ENCODE measurements at places on chromosomes 1 and 21.

GRCh38 chr1:77015748-77016341 lies 148.6 kb downstream of the ST6GALNAC5 start:
- no peak for DNase-seq

DNA sequence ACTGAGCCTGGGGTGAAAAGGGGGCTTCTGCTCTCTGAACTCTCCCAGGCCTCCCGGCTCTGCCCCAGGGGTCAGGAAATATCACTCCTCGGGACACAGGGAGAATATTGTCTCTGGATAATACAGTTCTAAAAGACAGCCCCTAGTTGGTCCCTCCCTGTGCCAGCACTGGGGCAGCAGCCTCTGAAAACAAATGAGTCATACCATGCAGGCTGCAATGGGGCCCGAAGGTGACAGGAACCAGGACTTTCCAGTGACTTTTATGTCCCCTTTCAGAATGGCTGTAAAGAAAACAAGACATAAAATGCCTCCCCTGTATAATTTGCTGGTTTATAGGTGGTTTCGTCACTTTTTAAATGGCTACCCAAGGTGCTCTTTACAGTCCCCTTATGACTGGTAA lies 360.0 kb downstream of the NPHP4 start:
- no peak for DNase-seq

- DNase-seq = no peak
Measured at GRCh38 chr1:164567774-164568173, 8.8 kb downstream of the PBX1 start.

DNA sequence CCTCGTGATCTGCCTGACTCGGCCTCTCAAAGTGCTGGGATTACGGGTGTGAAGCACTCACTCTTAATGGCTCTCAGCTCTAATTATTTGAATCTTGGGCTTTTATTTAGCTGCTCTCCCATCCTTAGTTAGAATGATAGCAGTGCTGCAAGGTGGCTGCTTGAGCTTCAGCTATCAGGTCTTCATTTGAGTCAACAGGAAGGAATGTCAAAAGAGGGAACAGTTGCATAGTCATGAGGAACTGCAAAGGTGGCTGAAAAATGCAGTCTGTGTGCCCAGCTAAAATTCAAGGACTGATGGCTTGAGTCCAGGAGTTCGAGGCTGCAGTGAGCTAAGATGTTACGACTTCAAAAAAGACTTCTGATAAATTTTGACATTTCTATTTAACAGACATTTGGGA lies 55.6 kb downstream of the UCK2 start:
- no peak for DNase-seq

DNA sequence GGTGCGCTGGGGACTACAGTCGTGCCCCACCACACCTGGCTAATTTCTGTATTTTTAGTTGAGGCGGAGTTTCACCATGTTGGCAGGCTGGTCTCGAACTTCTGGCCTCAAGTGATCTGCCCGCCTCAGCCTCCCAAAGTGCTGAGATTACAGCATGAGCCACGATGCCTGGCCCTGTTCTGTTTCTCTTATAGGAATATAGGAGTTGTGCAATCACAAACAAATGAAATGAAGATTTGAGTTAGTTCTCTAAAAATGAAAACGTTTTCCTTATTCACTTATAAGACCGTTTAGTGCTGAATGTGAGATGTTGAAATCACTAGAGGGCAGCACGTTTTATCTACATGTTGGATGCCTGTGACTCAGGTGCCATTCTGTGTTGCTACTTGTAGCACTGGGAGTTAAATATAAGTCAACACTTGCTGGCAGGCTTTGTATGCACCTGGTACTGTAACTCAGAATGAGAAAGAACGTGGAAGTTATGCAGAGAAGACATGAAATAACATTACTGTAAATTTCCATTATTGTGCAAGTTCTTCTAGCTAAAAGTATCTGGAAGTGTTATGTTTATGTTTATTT lies 45.8 kb downstream of the MIGA1 start:
- DNase-seq = peak; percentile 8

- DNase-seq = no peak
Measured at GRCh38 chr21:44758141-44758561, 43.5 kb downstream of the UBE2G2 start.

- no peak for DNase-seq
Measured at GRCh38 chr1:2610036-2610959, 22.5 kb downstream of the MMEL1 start.

GRCh38 chr1:44547361-44547760 lies 126.9 kb downstream of the TMEM53 start:
- DNase-seq = no peak

DNA sequence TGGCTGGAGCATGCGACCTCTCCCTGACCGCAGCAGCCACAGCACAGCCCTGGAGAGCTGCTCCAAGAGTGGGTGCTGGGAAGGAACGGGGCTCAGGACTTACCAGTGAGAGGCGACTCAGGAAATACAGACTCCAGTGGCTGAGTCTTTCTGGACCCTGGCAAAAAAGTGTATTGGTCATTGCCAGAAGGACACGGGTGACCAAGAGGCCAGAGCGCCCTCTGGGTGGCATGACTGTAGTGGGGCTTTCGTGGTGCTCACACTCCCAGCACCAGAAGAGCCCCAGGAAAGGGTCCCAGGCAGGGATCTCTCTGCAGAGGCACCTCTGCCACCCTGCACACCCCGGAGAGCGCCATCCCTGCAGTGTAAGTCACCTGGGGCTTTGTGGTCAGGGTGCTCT lies 8.9 kb upstream of the PRDM16 start:
- DNase-seq = no peak

DNA sequence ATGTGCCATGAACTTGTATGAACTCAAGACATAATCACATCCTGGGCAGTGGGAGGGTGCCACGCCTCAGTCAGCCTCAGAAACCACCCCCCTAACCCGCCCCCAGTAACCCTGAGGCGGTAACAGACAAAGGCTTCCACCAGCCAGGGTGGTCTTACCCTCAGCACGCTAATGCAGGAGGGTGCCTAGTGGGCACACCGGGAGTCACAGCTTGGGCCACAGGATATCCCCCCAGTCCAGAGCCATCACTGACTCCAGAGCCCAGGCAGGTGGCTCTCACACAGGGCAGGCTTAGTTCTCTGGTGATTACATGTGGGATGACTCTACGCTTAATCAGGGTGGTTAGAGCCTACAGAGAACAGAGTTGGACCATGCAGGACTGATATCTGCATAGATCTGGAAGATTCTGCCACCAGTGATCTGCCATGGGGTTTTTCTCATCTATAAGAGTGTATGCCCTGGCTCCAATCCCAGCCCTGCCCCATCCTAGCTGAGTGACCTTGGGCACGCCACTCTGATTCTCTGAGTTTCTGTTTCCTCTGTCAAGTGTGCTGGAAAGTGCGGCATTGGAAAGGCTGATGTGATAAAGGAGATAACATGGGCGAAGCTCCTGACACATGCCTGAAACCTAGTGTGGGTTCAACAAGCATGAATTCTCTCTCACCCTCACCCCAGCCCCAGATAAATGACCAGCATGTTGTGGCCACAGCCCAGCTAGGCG lies 27.3 kb downstream of the OPTC start:
- no peak for DNase-seq

DNA sequence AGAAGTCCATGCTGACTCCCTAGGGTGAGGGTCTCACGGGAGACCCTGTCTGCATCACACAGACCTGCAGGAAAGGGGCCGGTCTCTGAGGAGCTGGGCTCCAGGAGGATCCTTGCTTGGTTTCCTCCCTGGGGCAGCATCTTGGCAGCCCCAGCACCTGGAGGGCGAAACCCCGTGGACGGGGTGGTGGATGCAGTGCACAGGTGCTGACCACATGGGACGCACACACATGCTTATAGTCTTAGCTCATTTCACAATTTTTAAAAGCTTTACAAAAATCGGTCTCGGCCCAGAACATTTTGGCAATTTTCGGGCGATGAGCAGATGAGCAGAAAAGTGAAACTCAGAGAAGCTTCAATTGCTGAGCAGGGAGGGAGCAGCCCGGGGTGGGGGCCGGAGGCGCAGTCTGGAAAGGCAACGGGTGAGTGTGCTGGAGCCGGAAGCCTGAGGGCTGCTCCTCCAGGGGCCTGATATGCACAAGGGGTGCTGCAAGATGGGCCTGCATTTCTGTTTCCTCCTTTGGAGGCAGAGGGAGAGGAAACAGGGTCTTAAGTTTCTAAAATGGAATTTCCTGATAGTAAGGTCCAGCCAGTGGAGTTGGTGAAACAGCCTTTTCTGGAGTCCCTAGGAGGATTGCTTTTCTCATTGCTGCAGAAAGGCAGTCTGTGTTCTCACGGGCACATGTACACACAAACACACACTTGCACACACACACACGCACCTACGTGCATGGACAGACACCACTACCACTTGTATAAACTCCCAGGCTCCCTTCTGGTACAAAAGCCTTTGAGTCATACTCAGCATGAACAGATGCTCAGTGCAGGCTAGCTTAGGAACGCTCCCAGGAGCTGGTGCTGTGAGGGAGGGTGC lies 60.6 kb downstream of the SCCPDH start:
- no peak for DNase-seq

DNA sequence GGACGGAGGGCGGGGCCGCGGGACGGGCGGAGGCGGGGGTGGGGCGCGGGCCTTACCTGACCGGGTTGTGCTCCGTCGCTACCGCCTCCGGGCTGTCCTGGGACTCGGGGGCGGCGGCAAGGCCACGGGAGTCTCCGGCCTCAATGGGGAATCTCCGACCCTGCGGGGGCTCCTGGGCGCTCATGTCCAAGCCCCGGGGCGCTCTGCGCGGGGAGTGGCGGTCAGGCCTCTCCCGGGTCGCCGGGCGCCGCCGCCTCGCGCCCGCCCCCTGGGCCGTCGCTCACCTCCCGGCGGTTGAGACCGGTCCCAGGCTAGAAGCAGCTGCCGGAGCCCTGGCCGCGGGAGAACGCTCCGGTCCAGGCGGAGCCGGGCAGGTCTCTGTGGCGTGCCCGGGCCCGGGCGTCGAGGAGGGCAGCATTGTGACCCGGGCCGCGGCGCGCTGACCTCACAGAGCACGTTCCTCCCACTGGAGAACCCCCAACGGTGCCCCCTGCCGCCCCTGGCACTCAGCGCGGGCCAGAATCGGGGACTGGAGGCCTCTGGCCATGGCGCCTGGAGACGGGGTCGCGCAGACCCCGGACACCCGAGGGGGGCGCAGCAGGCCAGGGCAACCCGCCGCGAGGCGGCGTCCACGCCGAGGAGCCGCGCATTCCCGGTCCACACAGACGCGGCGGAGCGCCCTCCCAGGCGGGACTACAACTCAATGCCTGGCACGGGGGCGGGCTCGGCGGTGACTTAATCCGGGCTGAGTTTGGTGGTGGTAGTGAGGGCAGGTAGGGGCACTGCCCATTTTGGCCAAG lies 411 bp downstream of the FAM229A start:
- DNase-seq = peak; percentile 17

- DNase-seq = no peak
Measured at GRCh38 chr1:172480431-172480830, 36.6 kb upstream of the PIGC start.

- DNase-seq = peak; percentile 34
Measured at GRCh38 chr1:27136998-27137542, 17.9 kb downstream of the SLC9A1 start.

GRCh38 chr1:92882819-92883218 lies 51.0 kb downstream of the RPL5 start:
- DNase-seq = peak; percentile 29

DNA sequence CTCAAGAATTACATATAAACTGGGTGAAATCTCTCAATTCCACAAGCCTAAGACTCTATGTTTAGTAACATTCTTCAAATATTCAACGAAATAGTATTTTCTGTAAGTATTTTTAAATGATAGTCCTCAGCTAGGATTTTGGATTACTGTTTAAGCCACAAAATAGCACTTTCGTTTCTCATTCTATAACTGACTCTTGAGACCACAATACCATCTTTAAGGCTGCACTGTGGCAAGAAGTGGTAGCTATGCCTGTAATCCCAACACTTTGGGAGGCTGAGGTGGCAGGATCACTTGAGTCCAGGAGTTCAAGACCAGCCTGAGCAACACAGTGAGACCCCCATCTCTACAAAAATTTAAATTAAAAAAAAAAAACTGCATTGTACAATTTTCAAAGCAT lies 126.7 kb downstream of the CDC42BPA start:
- DNase-seq = no peak

- no peak for DNase-seq
Measured at GRCh38 chr1:10779201-10779600, 17.2 kb downstream of the CASZ1 start.

Measured in T-helper 1 cell (primary cell).